Suppressor macrophage (primary cell): ENCODE measurements at places on chromosomes 13 and 19.
A peak's percentile ranks its signal among the peaks of the same experiment; 100 is the strongest.

- DNase-seq: peak; percentile 81
Measured at GRCh38 chr13:112693831-112694497, 4.1 kb downstream of the ATP11A start.

DNA sequence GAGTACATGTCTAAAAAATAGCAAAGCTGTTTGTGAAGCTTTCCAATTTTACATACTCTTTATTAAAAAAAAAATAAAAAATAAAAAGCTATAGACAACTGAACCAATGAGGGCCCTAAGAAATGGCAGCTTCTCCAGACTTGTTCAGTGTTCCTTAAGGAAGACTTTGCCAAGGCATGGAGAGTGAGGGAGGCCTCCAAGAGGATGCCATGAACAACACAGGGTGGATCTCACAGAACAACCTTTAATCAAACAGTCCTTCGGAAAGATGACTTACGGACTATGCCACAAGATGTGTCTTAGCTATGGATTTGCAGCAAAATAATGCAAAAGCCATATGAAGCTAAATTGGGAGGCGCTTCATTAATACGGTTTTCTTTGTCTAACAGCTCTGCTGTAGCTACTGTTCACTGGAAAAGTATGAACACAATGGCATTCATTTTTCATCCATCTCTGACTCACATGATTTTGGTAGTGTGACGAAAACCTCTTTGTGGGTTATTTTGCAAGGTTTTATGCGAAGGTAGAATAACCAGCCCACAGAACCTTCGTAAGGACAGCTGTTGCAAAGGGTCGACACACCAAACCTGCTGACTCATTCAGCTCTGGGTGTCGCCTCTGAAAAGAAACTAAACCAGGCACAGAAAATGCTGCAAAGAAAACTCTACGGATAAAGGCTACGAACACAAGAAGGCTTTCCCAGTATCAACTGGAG, 27.7 kb downstream of the EFNB2 start:
- peak; percentile 23 for DNase-seq

DNA sequence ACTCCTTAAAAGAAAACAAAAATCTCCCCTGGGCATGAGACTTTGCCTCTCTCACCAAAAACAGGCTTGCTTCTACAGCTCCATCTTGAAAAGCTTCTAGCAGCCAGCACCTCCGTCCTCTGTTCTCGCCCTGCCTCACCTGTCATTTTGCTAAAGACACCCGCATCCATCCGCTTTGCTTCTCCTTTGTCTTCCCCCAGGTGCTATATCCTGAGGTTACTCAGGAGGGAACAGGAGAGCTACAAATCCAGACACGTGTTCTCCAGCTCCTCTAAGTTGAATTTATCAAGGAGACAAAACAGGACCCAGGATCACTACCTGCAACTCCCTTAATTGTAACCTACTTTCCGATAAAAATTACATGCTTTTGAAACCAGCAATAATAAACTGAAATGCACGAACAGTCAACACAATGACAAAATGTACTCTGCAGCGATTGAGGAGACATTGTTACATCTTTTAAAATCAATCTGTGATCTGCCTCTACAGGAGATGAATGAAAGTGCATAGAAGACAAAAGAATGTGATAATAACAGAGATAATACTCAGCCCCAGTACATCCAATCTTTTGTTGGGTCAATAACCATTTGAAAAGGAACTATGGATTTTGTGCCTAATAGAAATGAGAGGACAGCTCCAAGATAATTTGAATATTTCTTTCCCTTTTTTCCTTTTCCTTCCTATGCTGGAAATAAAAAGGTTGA, 221.2 kb downstream of the DCLK1 start:
- DNase-seq: no peak

GRCh38 chr13:29991343-29991742, 140.9 kb upstream of the UBL3 start:
- DNase-seq: no peak

- peak; percentile 71 for DNase-seq
Measured at GRCh38 chr19:2488942-2489731, 13.2 kb downstream of the GADD45B start.

GRCh38 chr19:42270346-42271044, 1.4 kb downstream of the CIC start:
- DNase-seq: peak; percentile 78

- DNase-seq: no peak
Measured at GRCh38 chr13:113589961-113590339, 5.4 kb downstream of the TFDP1 start.

- no peak for DNase-seq
Measured at GRCh38 chr13:74132152-74132775, 1.9 kb downstream of the KLF12 start.

- DNase-seq: no peak
Measured at GRCh38 chr13:101502618-101503017, 50.1 kb downstream of the ITGBL1 start.

- no peak for DNase-seq
Measured at GRCh38 chr13:107119989-107120881, 552.3 kb upstream of the ARGLU1 start.

GRCh38 chr13:23833733-23834611, 55.2 kb downstream of the MIPEP start:
- DNase-seq: no peak

DNA sequence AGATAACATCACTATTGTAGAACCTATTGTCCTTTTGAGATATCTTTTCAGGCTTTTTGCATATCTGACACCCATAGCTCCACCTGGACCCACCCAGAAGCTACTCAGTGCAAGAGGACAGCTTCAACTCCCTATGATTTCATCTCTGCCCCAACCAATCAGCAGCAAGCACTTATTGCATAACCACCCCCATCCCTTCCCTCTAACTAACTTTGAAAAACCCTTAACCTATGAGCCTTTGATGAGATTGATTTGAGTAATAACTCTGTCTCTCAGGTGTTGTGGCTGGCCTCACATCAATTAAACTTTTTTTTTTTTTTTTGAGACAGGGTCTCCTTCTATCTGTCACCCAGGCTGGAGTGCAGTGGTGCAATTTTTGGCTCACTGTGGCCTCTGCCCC, 13.4 kb upstream of the MTRF1 start:
- DNase-seq: no peak

GRCh38 chr19:47405854-47406417, 13.4 kb downstream of the MEIS3 start:
- DNase-seq: no peak

DNA sequence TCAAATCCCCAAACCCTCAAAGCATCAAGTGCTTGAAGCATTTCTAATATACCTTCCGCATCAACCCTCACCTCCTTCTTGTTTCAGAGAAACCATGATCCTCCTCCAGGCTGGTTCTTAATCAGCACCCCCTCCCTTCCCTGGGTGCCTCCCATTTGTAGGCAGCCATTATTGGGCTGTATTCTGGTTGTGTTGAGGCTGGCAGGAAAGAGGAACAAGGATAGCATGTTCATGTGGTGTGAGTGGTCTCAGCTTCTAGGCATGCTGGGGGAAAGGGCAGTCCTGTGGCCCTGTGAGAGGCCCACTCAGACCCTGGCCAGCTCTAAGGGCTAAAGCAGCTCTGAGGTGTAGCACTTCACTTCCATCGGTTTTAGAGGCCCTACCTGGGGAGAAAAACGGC, 18.9 kb upstream of the TRIM13 start:
- DNase-seq: peak; percentile 21

GRCh38 chr19:15640294-15640903, at the start of gene CYP4F3:
Gene CYP4F3 (plus strand): TSS chr19:15640897. CDS start chr19:15641416, 519 bp downstream.
- DNase-seq: peak; percentile 91
